ENCODE measurements at places on chromosomes 4 and X.

DNA sequence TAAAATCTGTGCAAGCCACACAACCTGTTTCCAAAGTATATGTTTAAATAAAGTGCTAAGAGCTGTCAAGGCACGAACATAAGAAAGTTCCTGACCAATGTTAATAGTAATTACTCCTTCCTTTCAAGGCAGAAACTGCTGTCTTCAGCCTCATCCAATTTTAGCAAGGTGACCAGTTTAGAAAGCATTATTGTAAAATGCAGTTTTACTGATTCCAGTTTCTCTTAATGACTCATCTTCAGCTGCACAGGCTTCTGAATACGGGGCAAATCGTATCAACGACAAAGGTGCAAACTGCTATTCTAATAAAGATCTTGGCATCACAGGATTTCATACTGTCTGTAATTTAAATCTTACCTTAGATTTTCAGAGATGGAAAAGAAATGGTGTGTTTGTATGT lies 87.5 kb downstream of the PPP3CA start:
- no peak for DNase-seq

DNA sequence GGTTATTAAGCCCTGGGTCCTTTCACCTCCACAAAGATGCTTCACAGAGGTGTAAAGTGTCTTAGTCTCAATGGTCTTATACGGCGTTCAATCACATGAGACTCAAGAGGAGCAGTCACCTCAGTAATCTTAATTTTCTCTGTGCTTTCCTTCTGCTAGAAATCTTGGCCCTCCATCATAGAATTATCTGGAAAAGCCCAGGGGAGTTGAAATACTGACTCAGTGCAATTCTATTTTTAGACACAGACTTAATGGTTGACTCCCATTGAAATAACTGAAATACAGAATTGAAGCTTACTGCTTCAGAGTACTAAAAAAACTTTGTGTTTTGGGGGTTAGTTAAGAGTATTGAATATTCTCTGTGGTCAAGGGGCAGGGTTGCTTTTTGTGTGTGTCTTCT lies 94.5 kb upstream of the IL15 start:
- no peak for DNase-seq

- peak; percentile 46 for DNase-seq
Measured at GRCh38 chrX:69163936-69164741, 1.1 kb downstream of the PJA1 start.

- no peak for DNase-seq
Measured at GRCh38 chrX:13090339-13091110, 46.1 kb upstream of the FAM9C start.

- DNase-seq = no peak
Measured at GRCh38 chr4:5110901-5111300, 59.6 kb downstream of the STK32B start.

GRCh38 chrX:17632942-17633341 lies 104.4 kb upstream of the SCML1 start:
- DNase-seq = no peak

Data from stimulated activated CD4-positive, alpha-beta T cell treated with anti-CD3 and anti-CD28 coated beads, Interleukin-2, amount 100 ng/mL, for 4 hours (primary cell).